ENCODE measurements at places on chromosomes 11 and 22. TPM values are rescaled to one million over a fixed set of nuclear protein-coding genes. Genes with fewer than 3 reads are reported as not detected.

OR51B2 gene
- total RNA-seq: not detected

TRAF6 gene
- 16.6 TPM for total RNA-seq

RBMXL2 gene
- total RNA-seq: not detected

CREB3L1 gene
- total RNA-seq: not detected

PICK1 gene
- total RNA-seq: 21.0 TPM

PANX2 gene
- total RNA-seq: 1.8 TPM

CABP4 gene
- total RNA-seq: 0.33 TPM

RAB36 gene
- 0.93 TPM for total RNA-seq

IFT27 gene
- 26.5 TPM for total RNA-seq

- H3K4me1 ChIP-seq: no peaks in the 10 kb centered on the region
- no peaks in the 10 kb centered on the region for H3K27me3 ChIP-seq
- H3K36me3 ChIP-seq: no peaks in the 10 kb centered on the region
- H3K4me3 ChIP-seq: no peak overlapping the region
- no peak overlapping the region for H3K27ac ChIP-seq
- DNase-seq: no peak
Measured at GRCh38 chr22:25840891-25841290, 98.9 kb downstream of the MYO18B start.

DNA sequence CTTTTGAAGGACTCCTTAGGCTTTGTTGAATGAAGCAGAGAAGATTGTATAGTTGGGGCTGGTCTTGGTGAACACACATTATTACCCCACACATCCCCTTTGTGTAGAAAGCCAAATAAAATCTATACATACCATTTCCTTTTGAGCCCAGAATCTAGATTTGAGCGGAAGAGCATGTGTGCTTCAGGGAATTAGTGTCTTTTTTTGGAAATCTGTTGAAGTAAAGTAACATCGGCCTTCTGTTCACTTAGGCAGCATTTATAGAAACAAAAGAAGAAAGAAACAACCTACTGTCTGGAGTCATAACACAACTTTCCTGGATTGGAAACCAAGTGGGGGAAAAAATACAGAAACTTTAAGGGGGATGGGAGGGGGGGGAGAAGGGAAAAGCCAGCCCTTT lies 37.9 kb upstream of the TTC12 start:
- no peaks in the 10 kb centered on the region for H3K27me3 ChIP-seq
- no peak overlapping the region for H3K4me3 ChIP-seq
- no peak overlapping the region for H3K27ac ChIP-seq
- H3K36me3 ChIP-seq: no peaks in the 10 kb centered on the region

- DNase-seq: no peak
- peaks cover 22% of the 10 kb centered on the region for H3K4me1 ChIP-seq
- no peaks in the 10 kb centered on the region for H3K36me3 ChIP-seq
- no peak overlapping the region for H3K4me3 ChIP-seq
- peak overlapping the region; percentile 54 for H3K27ac ChIP-seq
- H3K27me3 ChIP-seq: no peaks in the 10 kb centered on the region
Measured at GRCh38 chr22:46289244-46289891, 7.3 kb upstream of the GTSE1 start.

DNA sequence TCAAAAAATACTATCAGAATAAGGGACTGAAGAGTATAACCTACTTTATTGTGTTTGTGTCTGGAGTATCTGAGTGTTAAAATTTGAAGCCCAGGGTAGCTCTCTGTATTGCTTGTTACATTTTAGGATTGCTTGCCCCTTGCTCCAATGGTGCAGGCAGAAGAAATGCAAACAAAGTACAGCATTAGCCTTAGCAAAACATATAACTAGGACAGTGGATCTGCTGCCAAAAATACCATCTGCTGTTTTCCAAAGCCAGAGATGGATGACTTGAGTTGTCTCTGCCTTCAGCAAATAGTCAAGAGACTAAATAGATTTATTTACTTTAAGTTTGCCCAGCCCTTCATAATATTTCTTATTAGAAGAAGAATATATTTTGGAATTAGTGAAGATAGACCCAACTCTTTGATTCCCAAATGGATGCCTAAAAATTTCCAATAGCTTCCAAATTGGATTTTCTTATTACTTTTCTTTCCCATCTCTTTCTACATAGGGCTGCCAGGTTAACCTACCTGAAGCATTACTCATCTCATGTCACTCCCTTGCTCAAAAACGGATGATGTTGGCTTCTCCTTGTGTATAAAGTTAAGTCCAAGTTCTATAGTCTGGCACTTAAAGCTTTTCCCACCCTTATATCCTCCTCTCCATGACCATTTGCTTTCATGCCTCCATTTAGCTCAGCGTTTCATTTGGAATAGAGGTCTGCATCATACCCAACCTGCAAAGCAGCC lies 66.3 kb downstream of the LDLRAD3 start:
- no peaks in the 10 kb centered on the region for H3K4me1 ChIP-seq
- no peaks in the 10 kb centered on the region for H3K36me3 ChIP-seq
- H3K27ac ChIP-seq: no peak overlapping the region
- H3K4me3 ChIP-seq: no peak overlapping the region
- no peak for DNase-seq

DNA sequence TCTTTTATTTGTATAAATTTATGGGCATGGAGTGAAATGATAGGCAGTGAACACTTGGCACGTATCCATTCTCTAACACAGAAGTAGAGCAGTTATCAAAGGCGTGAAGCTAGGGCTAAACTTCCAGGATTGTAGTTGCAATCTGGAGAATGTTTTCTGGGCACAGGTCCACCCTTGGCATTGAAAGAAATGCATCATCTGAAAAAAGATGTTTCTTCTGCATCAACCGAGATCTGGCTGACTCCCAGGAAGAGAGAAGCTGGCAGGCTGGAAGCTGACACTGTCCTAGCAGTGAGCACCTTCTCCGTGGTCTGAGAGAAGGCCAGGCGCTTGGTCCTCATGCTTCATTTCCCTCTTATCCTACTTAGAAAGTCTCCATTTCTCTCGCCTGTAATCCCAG lies 600.0 kb downstream of the BRD1 start:
- no peaks in the 10 kb centered on the region for H3K36me3 ChIP-seq
- no peak for DNase-seq
- no peaks in the 10 kb centered on the region for H3K4me1 ChIP-seq
- no peak overlapping the region for H3K4me3 ChIP-seq
- H3K27me3 ChIP-seq: no peaks in the 10 kb centered on the region

DNA sequence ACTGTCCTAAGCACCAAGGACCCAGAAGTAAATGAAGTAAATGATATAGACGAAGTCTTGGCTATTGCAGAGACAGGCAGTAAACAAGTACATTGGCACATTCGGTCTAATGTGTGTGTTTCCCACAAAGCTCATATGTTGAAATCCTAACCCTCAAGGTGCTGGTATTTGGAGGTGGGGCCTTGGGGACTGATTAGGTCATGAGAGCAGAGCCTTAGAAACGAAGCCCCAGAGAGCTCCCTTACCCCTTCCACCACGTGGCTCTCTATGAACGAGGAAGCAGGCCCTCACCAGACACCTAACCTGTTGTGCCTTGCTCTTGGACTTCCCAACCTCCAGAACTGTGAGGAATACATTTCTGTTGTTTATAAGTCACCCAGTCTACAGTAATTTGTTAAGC lies 14.9 kb downstream of the CLMP start:
- no peak overlapping the region for H3K27ac ChIP-seq
- DNase-seq: no peak
- no peaks in the 10 kb centered on the region for H3K27me3 ChIP-seq
- no peaks in the 10 kb centered on the region for H3K4me1 ChIP-seq

GRCh38 chr11:3623121-3623520 lies 18.7 kb downstream of the ART5 start:
- no peak overlapping the region for H3K27ac ChIP-seq
- H3K36me3 ChIP-seq: no peaks in the 10 kb centered on the region
- no peaks in the 10 kb centered on the region for H3K27me3 ChIP-seq
- DNase-seq: no peak

DNA sequence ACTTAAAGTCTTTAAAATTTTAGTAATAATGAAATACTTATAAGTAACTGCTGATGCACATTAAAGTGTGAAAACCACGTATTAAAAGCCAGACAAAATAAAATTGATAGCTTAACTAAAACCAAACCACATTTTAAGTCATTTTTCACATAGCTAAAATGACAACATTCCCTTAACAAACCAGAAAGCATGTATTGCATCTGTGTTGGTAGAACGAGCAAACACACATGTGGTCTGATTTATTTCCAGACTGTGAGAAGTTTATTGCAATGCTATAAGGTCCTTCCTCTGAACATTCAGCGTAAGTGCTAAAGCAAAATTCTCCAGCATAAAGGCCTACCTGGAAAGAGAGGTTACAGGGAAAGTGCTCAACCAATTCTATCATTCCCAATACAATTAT lies 57.8 kb downstream of the ARHGAP20 start:
- no peaks in the 10 kb centered on the region for H3K36me3 ChIP-seq
- H3K27me3 ChIP-seq: no peaks in the 10 kb centered on the region
- DNase-seq: no peak
- H3K4me1 ChIP-seq: no peaks in the 10 kb centered on the region
- H3K4me3 ChIP-seq: no peak overlapping the region

DNA sequence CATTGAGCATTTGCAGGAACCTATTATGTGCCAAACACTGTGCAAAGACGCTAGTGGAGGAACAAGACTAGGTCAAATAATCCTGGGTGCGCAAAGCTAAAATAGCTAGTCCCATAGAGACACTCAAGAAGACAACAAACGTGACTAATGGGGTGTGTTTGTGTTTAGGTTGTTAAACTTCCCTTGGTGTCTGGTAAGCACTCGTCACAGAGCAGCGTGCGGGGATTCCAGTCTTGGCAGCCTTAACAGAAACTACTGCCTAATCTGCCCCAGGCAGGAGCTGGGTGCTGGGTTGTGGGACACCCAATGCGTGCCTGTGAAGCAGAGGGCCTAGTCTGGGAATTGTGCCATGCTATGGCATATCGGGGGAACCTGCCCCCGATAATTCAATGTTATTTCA lies 10.8 kb upstream of the CALCB start:
- H3K4me3 ChIP-seq: no peak overlapping the region
- no peaks in the 10 kb centered on the region for H3K4me1 ChIP-seq
- H3K27ac ChIP-seq: no peak overlapping the region

DNA sequence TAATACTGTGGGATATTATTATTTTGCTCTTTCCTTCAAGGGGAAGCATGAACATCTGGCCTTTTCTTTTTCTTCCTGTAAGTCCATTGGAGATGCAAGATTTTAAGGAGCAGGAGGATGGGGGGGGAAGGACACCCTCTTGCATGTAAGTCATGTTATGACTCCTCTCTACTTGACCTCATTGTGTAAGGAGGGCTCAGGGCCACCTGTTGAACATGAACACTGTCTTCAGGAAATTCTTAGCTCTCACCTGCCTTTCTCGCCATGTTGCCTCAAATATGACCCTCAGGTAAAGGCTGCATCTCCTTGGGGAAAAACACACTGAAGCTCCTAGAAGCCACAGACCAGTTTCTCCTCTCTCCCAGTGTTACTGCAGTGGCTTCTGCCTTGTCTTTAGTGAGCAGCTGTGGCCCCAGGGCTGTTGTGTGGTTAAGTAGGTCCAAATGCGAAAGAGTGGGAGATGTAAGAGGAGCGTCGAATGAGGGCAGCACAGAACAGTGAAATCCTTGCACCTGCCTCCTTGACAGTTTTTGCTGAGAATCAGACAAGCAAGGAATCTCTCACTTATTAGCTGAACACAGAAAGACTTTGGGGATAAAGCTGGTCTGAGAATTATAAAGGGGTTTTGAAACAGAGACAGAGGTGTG lies 1.3 kb upstream of the RAG1 start:
- H3K36me3 ChIP-seq: no peaks in the 10 kb centered on the region
- no peaks in the 10 kb centered on the region for H3K27me3 ChIP-seq

GRCh38 chr22:21587803-21588611 lies 20.5 kb downstream of the UBE2L3 start:
- peaks cover 56% of the 10 kb centered on the region for H3K4me1 ChIP-seq
- H3K4me3 ChIP-seq: no peak overlapping the region
- DNase-seq: no peak
- H3K27ac ChIP-seq: no peak overlapping the region

DNA sequence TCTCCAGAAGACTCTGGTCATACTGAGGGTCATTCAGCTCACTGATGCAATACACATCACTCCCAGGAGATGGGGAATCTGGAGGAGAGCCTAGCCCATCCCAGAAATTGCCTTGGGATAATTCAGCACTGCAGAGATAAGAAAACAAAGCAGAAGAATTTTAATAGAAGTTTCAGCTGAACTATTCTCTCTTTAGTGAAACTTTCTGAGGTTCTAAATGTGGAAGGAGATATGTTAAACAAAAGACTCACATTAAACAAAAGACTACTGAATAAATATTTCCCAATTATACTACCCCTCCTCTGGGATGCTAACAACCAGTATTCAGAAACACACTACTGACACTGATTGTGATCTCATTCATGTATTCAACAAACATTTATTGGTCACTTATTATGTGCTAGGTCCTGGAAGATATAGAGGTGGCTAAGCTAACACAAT lies 47.8 kb downstream of the C2CD3 start:
- H3K27ac ChIP-seq: no peak overlapping the region
- no peaks in the 10 kb centered on the region for H3K27me3 ChIP-seq
- H3K4me3 ChIP-seq: no peak overlapping the region
- H3K36me3 ChIP-seq: no peaks in the 10 kb centered on the region
- no peak for DNase-seq
- H3K4me1 ChIP-seq: no peaks in the 10 kb centered on the region

DNA sequence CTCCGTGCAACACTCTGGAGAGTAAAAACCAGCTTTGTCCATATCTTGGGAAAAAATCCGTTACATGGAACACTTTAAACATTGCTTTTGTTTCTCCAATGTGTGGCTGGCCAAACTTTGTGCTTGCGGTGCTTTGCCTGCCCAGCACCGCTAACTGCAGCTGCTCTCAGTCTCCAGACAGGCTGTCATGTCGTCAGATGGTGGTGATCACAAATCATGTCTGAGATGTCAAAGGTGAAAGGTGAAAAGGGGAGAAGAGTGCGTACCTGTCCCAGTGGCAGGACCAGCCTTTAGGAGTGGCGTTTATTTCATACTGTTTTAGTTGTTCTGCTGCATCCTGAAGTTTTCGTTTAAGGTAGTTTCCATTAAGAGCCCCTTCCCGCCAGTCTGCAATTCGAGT lies 17.1 kb upstream of the AGBL2 start:
- no peak overlapping the region for H3K4me3 ChIP-seq
- H3K36me3 ChIP-seq: peaks cover 77% of the 10 kb centered on the region

DNA sequence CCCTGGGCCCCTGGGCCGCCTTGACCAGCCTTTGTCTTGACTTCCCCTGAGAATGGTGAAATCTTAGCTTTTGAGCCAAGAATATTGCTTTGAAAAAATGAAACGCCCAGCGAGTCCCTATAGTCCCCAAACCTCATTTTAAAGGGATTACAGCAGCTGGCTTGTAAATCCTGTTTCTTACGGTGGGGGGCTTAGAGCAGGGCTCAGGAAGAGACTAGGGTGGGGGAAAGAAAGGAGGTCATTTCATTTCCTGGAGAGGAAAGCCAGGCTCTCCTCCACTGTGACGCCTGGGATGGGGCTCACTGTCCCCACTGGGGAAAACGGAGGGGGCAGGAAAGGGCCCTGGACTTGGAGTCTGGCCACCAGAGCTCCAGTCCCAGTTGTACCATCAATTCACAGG lies 72.2 kb upstream of the ALX4 start:
- no peak overlapping the region for H3K27ac ChIP-seq
- no peaks in the 10 kb centered on the region for H3K36me3 ChIP-seq
- H3K27me3 ChIP-seq: peaks cover 3% of the 10 kb centered on the region
